ENCODE measurements at places on chromosomes 2 and 18.

GRCh38 chr2:127695491-127696472 lies 5.5 kb upstream of the SFT2D3 start:
- DNase-seq: no peak

DNA sequence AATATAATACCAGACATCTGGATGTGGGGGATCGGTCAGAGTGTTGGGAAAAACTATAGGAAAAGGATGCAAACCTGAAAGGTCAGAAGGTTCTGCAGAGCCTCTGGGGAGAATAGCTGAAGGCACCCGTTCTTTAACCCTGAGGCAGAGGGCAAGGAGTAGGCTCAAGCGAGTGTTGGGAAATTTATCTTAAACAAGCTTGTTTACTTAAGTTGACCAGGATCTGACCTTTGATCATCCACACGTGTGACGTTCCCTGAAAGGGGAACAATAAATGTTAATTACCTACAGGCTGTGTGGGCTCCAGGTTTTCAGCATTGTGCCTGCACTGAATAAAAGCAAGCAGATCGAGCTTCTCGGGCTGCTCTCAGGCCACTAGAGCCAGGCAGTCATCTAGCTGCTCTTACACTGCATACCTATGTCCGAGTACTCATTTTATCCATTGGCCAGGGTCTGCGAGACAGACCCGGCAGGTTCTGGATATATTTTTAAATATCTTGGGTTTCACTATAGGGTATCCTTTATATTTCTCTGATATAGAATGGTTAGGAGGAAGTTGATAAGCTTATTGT lies 400.6 kb upstream of the CHST9 start:
- DNase-seq: no peak

DNA sequence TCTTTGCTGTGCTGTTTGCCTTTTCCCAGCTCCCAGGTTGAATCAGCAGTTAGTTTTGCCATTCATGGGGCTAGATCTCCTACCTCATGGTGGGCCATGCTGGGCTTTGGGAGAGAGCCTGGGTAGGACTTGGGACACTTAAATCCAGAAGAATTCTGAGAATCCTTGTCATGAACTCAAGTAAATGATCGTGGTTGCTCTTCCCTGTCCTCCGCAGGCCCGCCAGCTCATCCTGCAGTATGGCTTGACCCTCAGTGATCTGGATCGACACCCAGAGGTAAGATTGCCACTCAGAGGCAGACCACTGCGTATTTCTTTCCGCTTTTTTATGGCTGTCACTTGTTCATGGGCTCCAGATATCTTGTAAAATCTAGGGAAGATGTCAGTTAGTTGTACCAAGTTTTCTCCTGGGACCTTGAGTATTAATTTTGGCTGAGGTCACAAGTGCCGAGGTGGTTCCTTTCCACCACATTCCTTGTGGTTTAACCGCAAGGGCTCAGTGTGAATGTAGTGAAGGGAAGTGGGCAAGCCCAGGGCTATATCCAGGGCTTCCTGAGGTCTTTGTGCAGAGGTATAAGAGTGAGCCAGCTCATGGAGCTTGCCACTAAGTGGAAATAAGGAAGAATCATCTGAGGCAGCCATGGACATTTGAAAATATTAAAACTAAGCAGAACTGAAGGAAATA lies 37.7 kb downstream of the RPIA start:
- DNase-seq: no peak

- no peak for DNase-seq
Measured at GRCh38 chr2:206989311-206989710, 50.0 kb downstream of the CPO start.

DNA sequence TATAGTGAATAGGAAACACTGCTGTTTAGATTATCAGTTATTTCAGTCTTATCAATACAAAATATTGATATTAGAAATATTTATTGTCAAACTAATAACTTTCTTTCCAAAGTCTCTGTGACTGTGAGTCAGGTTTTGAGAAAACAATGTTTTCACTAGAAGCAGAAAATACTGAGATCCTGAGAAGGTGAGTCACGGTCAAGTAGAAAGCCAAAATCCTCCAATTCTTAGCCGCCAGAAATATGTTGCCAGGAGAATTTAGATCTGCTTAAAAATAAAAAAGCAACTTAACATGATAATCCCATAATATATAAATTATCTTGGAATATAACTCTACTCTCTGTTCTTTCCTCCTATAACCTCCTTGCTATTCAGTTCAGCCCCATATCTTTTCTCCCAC lies 181.9 kb upstream of the NRXN1 start:
- no peak for DNase-seq

- no peak for DNase-seq
Measured at GRCh38 chr18:39232490-39232889, 1666.9 kb upstream of the CELF4 start.

GRCh38 chr2:88764850-88765153 lies 73.3 kb downstream of the RPIA start:
- DNase-seq: no peak

DNA sequence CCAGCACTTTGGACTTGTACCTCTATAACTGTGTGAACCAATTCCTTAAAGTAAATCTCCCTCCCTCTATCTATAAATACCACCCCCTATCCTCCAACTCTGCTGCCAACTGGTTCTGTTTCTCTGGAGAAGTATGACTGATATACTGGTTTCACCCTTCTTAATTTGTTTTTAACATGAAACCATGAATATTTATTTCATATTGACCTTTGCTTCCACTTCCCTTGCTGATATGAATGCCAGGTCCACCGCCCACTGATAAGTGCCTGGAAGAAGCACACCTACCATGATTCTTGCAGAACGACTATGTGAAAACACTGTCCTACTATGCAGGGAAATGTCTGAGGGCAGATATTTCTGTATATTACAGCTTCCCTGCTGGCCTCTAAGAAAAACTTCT lies 131.6 kb downstream of the GAREM1 start:
- no peak for DNase-seq

GRCh38 chr2:181904022-181904632 lies 12.6 kb downstream of the ITPRID2 start:
- no peak for DNase-seq

- no peak for DNase-seq
Measured at GRCh38 chr2:156321243-156321904, 11.1 kb downstream of the NR4A2 start.

- peak; percentile 53 for DNase-seq
Measured at GRCh38 chr2:95075440-95076132, 46.0 kb downstream of the MRPS5 start.

DNA sequence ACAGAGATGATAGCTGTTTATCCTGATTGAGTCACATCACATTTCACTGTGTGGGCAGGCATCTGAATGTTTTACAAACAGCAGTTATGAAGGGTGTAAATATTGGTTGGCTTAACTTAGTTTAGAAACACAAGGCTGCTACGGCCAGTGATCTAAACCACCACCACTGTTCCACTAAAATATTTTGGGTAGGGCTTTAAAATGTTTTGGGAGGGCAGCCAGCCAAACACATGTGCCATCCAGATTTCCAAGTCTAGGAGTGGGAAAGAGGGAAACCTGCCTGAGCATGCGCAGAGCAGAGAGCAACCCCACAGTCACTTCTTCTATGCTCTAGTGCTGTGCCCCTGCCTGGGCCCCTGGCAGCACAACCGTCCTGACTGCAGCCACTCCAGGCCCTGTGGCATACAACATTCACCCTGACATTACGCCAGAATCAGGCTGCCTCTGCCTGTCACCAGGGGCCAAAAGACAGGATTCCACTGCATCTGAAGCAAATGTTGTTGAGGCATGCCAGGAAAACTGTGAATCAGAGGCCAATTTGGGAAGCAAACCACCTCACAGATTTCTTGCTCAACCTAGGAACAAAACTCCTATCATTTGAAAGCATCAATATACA lies 74.8 kb upstream of the COL5A2 start:
- peak; percentile 86 for DNase-seq

DNA sequence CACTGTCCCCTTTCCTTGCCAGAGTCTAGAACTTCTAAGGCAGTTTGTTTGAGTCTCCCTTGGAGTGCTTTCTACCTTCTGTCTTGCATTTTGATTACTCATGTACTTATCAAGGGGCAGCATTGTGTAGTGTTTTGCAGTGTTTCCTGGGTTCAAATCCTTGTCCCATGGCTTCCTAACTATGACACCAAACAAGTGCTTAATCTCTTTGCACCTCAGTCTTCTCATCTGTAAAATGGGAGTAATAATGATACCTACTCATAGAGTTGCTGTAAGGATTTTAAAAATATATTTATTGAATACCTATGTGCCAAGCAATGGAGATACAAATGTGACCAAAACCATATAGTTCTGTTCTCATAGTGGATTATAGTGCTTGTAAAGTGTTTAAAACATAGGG lies 105.5 kb upstream of the PKDCC start:
- DNase-seq: no peak

DNA sequence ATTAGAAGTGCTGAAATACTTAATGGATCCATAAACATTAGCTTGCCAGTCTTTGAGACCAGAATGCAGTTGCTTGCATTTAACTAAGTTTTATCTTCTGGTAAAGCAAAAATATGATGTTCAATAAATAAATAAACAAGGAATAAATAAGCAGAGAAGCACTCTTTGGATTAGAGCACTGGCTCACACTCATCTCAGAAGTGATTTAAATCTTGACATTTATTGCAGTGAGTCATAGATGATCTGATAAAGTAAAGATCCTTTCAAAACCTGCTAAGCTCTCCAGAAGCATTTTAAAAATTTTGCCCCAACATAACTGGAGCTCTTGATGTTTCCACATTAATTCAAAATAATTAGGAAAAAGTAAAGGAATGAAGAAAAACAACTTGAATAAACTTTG lies 66.8 kb downstream of the KYNU start:
- DNase-seq: no peak

DNA sequence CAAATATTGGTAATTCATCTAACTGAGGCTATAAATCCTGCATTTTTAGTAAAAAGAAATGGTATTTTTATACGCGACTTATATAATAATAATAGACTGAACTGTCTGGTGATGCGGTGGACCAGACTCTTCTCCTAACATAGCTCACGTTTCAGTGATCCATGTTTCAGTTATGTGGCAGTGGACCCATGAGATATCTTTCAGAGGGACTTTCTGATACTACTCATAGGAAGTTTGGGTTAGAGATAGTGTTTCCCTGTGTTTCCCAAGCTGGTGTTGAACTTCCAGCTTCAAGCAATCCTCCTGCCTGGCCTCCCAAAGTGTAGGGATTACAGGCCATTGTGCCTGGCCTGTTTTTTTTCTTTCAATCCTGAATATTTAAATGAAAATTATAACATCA lies 59.2 kb downstream of the KCTD1 start:
- DNase-seq: no peak

GRCh38 chr2:96254571-96254970 lies 11.2 kb downstream of the TMEM127 start:
- no peak for DNase-seq

- no peak for DNase-seq
Measured at GRCh38 chr18:49811151-49811938, 2.0 kb downstream of the ACAA2 start.

- DNase-seq: no peak
Measured at GRCh38 chr2:69979902-69980807, 18.7 kb upstream of the ASPRV1 start.

DNA sequence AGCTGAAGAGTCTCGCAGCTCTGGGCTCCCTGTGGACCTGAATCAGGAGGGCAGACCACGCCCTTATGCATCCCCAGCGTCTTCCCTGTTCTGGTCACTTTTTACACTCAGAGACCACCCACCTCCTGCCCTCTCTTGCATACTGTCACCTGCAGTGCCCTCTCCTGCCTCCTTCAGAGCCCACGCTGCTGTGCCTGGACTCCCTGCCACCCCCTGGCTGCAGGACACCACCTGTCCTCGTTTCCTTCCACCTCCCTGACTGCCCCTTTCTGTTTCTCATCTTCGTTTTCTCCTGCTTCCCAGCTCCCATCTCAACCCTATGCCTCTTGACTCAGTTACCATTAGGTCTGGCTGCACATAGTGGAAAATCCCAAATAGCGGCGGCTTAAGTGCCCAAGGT lies 9.2 kb upstream of the INHBB start:
- DNase-seq: no peak

DNA sequence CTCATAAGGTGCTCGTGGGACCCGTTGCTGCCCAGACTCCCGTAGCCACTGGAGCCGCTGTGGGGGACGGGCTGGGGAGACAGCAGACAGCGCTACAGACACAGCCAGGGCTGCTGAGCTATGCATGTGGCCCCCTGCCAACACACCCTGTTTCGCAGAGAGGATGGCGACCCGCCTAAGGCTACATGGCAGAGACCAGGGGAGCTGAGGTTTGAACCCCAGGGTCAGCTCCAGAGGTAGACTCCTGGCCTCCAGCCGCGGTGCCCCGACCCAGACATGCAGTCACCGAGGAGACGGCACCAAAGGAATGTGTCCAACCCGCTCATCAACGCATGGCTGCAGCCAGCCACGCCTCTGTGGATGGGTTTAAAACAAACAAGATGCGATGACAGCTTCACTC lies 21.0 kb upstream of the HES6 start:
- DNase-seq: no peak

DNA sequence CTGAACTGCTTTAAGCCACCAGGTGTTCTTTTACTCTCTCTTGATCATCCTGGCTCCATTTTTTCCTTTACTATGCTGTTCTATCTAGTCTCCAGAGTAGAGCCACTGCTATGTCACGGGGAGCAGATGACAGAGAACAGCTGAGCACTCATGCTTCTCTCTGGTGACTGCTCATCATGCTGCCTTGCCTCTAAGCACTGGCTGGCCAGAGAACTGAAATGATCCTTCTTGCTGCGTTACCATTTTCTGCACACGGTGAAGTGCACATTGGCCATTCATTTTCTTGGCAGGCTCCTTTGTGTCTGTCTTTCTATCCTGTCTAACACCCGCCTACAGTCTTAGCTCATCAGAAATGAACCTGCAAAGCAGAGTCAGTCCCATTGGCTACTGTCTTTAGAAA lies 86.0 kb downstream of the KCTD1 start:
- DNase-seq: no peak

- DNase-seq: no peak
Measured at GRCh38 chr2:11435036-11435435, 30.9 kb downstream of the E2F6 start.

DNA sequence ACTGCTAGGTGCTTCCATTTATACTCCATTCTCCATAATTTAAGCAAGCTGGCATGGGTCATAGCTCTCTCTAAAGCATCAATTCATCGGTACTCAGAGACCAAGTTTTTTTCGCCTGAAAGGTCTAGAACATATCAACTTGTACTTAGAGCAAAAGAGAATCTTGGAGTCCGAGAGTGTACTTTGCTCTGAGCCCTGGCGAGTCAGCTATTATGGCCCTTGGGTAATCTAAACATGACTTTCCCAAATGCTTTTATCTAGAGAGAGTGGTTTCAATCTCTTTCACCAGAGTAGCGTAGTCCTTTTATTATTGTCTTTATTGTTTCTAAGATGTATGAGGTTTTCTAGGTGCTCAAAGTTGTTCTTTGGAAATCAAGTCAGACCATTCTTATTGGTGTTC lies 34.4 kb downstream of the MAIP1 start:
- DNase-seq: no peak
